ENCODE measurements at places on chromosomes 4 and X.

DNA sequence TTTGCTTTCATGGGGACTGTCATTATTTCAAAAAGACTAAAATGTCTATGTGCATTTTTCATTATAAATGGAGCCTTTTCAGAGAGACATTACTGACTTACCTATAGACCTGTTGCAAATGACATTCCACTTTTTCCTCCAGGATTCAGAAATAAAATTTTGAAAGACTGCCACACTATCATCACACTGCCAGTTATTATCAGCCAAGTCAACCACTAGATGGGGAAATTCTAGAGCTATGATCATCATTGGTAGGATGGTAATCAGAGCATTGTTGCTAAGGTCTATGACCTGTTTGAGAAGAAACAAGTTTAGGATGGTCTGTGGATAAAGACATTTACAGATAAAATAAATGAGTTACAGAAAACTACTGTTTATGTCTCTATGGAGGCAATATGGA lies 22.5 kb downstream of the LRRC66 start:
- no peak for DNase-seq

GRCh38 chr4:178577933-178578332 lies 1135.7 kb upstream of the AGA start:
- DNase-seq: no peak

GRCh38 chr4:152089584-152089983 lies 328.8 kb upstream of the GATB start:
- DNase-seq: no peak

- DNase-seq: no peak
Observed at GRCh38 chr4:139711461-139711860, 45.8 kb downstream of the MGST2 start.

DNA sequence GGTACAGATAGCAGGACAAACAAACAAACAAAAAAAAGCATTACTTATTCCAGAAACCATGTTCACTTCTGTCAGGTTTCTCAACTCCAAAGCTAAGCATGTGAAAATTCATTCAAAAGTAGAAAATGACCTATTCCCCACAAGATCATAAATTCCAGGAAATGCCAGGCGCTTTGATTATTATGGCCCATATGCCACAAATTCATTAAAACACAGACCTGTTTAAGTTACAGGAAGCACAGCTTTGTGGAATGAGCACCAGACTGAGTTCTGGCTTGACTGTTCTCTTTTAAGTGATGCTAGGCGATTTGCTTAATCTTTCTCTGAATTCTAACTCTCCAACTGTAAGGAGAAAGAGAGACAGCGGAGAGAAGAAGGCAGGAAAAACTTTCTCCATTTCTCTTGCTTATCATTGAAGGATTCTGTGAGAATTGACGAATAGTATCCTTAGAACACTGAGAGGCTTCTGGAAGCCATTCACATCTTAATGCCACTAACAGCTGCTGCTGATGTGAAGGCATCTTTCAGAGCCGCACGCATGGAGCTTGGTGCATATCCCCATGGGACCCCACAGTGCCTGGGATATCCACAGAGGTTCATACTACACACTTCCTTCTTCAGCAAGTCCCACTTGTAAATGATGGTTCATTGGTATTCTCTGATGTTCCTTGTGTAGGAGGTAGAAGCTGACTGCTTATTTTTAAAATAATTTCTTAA lies 138.0 kb downstream of the ZNF674 start:
- DNase-seq: no peak

DNA sequence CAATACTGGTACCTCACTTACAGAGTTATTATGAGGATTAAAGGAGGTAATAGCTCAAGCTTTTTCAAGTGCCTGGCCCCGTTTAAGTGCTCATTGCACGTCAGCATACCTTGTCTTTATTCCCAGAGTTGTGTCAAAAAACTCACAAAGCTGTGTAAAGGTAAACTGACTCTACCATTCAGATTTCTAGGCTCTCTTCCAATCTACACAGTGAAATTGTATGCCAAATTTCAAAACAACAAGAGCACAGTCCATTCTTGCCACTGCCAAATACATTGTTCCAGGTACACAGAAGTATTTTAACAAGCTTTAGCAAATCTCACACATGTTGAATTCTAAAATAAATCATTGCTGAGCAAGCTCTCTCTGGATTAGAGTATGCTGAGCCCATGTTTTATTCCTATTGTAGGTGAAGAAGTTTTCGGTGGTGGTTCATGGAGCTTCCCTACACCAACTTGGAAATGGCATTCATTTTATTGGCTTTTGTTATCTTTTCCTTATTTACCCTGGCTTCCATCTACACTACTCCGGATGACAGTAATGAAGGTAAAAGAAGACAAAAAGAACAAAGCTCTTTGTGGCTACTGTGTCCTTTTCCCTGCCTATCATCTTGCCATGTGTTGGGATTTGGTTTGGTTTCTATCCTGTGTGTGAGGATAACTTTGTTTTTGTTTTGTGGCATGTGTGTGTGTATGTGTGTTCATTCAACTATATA lies 16.2 kb downstream of the SMIM31 start:
- DNase-seq: no peak

- DNase-seq: no peak
Observed at GRCh38 chr4:42112846-42113245, 39.6 kb downstream of the BEND4 start.

DNA sequence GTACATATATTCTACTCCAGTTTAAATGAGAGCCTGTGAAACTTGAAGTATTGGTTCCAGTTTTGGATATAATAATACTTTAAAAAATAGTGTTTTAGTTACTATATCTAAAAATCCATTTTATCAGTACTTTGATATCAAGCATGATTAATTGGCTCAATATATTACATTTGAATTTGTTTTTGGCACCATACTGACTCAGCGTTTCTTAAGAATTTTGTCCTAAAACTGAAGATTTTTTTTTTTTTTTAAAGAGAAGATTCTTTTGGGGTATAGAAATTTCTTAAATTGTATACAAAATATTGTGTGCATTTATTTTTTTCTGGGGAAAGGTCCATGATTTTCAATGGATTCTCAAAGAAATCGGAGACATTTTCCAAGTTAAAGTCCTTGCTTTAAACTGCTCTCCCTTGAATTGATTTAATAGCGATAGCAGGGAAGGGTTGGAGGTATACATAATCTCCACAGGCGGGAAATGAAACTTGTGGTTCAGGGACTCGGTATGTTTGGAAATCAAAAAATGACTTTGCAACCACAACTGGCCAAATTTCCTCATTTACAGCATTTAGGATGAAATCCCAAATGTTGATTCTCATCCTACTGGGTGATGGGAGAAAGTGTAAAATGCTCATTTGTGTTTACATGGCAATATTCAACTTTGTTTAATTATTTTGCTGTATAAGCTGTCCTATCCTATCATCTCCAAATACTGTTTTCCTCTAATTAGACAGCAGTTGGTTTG lies 62.3 kb downstream of the TMA16 start:
- DNase-seq: no peak
